Stimulated activated CD8-positive, alpha-beta memory T cell treated with anti-CD3 and anti-CD28 coated beads, Interleukin-7, amount 100 ng/mL, for 1 hour (primary cell): ENCODE measurements at places on chromosomes 7 and 10.

- no peak for DNase-seq
These were observed 41.8 kb downstream of the COL17A1 start for GRCh38 chr10:104043854-104044253.

- no peak for DNase-seq
These were observed 179.9 kb downstream of the SFMBT2 start for GRCh38 chr10:7230951-7231350.

DNA sequence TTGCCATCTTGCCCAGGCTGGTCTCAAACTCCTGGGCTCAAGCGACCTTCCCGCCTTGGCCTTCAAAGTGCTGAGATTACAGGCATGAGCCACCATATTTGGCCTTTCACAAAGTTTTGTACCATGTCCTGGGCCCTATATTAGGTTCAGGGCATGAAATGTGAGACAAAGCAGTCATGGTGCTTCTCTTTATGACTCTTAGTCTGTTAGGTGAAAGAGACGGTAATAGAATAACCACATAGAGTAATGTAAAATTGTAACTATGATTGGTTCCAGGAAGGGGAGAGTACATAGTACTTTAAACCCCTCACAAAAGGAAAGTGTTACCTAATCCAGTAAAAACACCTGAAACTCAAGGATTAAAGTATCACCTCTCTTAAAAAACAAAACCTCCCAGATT lies 144.7 kb downstream of the SPAG6 start:
- DNase-seq = no peak

GRCh38 chr10:78931321-78932053 lies 137.3 kb upstream of the ZMIZ1 start:
- DNase-seq = no peak

- DNase-seq = no peak
These were observed 6.3 kb downstream of the UNC5B start for GRCh38 chr10:71218651-71219050.

GRCh38 chr7:150949971-150950491 lies 28.1 kb downstream of the KCNH2 start:
- no peak for DNase-seq

GRCh38 chr7:4468320-4469102 lies 213.6 kb upstream of the FOXK1 start:
- no peak for DNase-seq

DNA sequence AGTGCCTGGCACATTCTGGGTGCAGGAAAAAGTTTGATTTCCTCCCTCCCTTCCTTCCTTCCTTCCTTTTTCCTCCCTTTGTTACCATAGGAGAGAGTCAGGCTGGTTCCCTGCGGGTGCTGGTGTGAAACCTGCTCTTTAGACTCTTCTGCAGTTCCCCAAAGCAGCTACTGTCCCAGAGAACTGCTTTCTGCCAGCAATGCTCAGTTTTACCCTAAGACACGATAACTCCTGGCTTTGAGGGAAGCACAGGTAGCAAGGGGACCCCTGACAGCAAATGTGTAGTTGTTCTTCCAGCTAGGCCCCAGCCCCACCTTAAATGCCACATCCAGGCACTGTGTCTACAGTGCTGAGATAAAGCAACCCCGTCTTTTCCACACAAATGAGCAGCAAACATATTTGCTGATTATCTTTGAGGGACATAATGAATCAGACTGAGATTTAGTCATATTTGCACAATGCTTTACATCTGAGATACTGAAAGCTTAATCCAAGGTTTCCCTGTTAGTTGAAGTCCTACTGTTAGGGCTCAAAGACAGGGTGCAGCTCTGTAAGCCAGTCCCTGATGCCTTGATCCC lies 55.5 kb downstream of the MET start:
- DNase-seq = no peak

DNA sequence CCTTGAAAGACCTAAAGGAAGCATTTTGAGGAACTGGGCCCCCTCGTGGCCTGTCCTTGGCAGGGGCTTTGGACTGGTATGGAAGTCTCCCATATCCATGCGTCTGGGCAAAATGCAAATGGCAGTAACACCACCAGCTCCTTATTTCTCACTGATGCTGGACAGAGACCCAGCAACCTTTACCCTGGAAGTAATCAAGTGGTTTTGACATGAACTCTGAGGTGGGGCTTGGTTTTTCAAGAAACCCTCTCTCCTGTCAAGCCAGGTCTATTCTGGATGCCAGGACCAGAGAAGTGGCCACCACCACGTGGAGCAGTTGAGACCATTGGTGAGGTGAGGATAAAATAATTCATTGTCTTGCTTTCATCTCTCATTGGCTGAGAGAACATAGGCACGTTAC lies 84.4 kb downstream of the OTUD1 start:
- DNase-seq = no peak

DNA sequence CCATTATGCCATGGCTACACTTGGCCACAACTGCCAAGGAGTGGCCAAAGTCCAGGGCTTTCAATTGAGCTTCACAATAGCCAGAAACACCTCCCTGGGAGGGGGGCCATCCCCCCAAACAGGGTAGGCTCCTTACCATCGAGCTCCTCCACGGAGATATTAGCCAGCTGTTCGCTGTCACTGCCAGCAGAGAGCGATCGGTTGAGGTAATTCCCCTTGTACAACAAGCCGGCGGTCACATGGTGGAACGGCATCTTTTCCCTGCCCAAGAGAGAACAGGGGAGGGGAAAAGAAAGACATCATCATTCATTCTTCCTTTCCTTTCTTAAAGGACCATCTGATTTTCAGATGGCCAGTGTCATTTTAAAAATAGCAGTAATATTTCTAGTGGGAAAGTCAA lies 133.6 kb downstream of the CALN1 start:
- no peak for DNase-seq

DNA sequence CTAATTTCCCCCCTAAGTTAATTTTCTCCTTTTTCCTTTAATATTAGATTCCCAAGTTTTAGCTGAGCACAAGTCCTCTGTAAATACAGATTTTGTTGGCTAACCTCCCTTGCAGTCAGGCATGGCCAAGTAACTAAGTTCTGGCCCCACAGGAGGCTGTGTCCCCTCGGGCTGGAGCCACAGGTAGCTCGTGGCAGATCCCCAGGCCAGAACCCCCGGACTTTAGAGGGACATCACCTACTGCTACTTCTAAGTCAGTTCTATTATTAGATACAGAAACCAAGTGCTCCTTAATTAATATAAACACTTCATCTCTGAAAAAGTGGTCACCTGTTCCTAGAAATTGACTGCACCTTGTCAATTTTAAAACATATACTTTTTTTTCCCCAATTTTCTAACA lies 46.1 kb upstream of the NCAPG2 start:
- no peak for DNase-seq

GRCh38 chr7:381211-382042 lies 91.5 kb downstream of the FOXL3 start:
- DNase-seq = no peak

DNA sequence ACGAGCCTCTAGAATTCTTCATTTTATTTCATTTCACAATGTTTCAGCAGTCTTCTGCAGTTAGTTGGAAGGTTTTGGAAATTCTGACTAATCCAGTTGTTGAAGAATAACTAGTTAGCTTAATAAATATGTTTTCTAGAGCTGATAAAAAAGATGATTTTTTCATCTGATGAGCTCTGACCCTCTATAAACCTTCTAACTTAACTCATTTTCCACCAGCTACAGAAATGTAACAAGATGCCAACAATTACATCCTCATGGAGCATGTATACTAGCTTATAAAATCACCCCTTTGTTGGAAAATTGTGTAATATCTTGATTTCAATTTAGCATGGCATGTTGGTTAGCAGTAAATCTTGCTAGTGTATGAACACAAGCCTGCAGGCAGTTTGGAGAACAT lies 33.1 kb downstream of the KAT6B start:
- DNase-seq = no peak

- no peak for DNase-seq
These were observed 153.7 kb downstream of the FANK1 start for GRCh38 chr10:126049759-126050700.

- no peak for DNase-seq
These were observed 2.4 kb downstream of the PILRB start for GRCh38 chr7:100360135-100360854.

DNA sequence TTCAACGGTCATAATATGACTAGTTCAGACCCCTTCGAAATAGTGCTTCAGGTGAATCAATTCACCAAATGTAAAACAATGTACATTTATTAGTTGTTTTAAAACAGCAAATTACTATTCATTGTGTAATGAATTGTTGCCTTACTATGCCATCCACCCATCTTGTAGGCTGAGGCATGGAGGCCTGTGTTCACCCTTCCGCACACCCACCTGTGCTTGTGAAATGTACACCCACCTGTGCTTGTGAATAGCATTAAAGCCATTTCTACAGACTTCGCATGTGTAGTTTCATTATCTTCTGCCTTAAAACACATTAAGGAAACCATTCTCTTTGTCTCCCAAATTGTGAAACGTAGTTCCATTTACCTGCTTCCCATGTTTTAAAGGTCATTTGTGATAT lies 16.8 kb downstream of the CLRN3 start:
- no peak for DNase-seq

GRCh38 chr10:78455236-78455635 lies 421.6 kb downstream of the RPS24 start:
- DNase-seq = no peak

- DNase-seq = no peak
These were observed 5.5 kb upstream of the LZTS2 start for GRCh38 chr10:100993986-100994708.

DNA sequence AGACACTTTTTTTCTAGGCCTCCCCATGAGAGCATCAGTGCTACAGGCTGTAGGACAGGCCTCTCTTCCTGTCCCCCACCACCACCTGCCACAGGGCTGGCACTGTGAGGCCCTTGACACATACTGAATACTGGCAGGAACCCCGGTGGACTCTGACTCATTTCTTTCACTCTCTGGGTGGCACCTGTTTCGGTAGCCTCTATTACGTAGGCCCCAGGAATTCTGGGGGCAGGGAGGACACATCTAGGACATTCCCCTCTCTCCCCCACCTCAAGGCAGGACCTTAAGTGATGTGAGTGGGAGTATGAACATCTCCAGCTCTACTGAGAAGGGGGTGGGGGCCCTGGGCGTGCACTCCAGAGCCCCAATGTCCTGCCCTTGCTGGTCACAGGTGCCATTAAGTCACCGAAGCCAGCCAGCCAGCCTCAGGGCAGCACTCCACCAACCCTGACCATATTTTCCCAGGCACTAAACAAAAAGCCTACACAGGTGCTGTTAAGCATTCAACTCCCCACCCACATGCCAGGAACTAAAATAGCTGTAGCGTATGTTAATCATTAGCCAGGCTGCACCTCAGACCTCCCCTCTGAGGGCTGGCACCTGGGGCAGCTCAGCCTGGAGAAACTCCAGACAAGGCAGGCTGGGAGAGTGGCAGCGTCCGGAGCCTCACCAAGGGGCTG lies 8.9 kb downstream of the ANXA11 start:
- DNase-seq = no peak

GRCh38 chr7:131189488-131189887 lies 138.2 kb upstream of the MKLN1 start:
- no peak for DNase-seq

GRCh38 chr10:107577221-107577620 lies 412.7 kb upstream of the SORCS1 start:
- DNase-seq = no peak

- no peak for DNase-seq
These were observed 35.2 kb upstream of the MAP3K8 start for GRCh38 chr10:30398788-30399187.

DNA sequence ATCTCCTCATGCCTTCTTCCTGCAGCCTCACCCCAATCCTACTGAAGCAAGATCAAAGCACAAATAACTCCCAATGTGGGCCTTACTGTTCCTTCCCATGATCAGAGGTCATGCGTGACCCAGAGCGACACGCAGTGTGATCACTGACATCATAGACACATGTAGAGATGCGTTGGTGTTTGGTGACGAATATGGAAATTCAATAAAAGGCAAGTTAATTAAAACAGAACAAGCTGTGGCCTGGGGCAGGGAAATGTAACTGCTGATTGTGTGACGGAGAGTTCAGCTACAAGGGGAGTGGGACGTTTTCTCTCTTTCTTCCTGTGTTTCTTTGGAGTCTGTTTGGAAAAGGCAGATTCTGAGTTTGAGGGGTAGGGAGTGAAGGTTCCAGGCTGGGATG lies 34.8 kb upstream of the CARD11 start:
- DNase-seq = no peak

DNA sequence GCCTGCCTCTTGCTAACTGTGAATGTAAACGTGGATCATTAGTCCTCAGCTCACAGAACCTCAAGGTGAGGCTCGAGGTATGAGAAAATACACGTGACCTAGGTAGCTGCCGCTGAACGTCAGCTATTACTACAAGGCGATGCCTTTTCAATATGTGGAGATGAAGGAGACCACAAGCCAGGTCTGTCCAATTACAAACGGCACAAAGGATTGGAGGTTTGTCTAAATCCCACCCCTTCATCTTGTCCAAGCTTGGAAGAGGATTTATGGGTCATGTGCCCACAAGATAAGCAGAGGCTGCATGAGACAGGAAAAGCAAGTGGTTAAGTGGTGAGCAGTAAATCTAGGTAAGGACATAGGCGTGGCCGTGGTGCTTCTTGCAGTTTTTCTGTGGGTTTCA lies 3.4 kb downstream of the H2BK1 start:
- no peak for DNase-seq

- no peak for DNase-seq
These were observed 271.0 kb downstream of the POU6F2 start for GRCh38 chr7:39248692-39249090.

DNA sequence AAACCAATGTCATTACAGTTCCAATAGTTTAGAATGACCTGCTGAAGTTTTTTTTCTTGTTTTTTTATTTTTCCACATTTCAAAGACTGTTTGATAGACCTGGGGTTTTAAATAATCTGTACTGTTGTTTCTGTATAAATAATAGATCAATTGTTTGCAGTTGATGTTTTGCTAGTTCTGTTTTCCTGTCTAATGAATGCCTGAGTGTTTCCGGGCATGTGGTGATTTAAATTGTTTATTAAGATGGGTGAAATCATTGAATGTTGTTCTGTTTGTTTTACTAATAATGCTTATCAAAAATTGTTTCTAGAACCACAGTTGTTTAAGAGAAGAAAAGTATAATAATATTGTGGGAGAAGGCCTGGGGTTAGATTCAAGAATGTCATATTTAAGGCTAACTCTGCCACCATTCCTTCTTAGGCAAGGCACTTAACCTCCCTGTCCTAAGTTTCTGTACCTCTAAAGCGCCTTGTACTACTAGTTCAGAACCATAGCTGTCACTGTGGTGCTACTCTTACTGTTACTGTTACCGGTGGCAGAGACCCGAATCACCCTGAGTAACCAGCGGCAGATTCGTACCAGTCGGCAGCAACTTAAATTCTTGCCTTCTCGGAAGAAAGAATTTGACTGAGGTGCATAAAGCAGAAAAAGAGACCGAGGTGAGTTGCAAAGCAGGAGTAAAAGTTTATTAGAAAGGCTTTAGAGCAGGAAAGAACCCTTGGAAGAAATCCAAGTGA lies 1014.1 kb downstream of the REEP3 start:
- DNase-seq = no peak

GRCh38 chr7:122468945-122469344 lies 164.4 kb upstream of the FEZF1 start:
- DNase-seq = no peak

GRCh38 chr10:113713640-113713982 lies 33.9 kb downstream of the CASP7 start:
- DNase-seq = no peak

GRCh38 chr10:22250897-22251660 lies 33.3 kb upstream of the EBLN1 start:
- DNase-seq = no peak
